ENCODE measurements at places on chromosomes 12 and 14.

- no peak for DNase-seq
Measured at GRCh38 chr12:6541371-6542165, 7.3 kb downstream of the GAPDH start.

- DNase-seq: no peak
Measured at GRCh38 chr14:67510836-67511235, 22.3 kb upstream of the PLEKHH1 start.

- no peak for DNase-seq
Measured at GRCh38 chr14:38038986-38039385, 168.7 kb upstream of the SSTR1 start.

GRCh38 chr12:76192416-76192815 lies 107.9 kb upstream of the NAP1L1 start:
- no peak for DNase-seq

- DNase-seq: no peak
Measured at GRCh38 chr12:103205906-103206305, 248.4 kb downstream of the ASCL1 start.

GRCh38 chr12:104547235-104547634 lies 90.5 kb downstream of the CHST11 start:
- DNase-seq: no peak

- DNase-seq: no peak
Measured at GRCh38 chr12:103677341-103677740, 90.3 kb downstream of the STAB2 start.

DNA sequence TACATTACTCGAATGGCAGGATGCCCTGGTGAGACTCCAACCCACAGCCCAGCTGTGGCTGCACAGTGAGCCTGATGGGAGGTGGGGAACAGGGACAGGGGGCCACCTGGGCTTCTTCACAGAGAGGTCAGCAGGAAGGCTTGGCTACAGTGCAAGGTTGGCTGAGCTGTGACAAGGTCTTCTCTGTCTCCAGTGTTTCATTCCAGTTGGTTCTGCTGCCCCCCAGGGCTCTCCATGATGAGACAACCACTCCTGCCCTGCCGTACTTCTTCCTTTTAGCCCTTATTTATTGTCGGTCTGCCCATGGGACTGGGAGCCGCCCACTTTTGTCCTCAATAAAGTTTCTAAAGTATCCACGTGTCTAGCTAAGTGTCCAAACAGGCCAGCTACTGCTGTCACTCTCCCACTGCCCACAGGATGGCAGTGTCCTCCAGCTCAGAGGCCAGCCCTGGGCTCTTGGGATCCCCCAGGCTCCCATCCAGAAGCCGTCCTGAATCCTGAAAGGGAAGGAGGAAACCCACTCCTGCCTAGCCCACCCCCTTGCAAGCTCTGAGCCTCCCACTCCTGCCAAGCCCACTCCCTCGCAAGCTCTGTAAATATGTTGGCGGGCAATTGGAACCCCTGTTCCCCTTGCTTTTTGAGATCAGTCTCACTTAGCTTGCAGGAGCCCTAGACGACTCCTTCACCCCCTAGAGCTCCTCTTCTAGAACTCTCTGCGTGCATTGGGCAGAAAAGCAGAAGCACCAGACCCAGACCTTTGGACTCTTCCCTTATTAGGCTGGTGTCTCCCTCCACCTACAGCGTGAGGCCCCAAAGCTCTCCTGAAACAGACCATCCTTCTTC lies 5.4 kb downstream of the C1QL4 start:
- no peak for DNase-seq

GRCh38 chr12:88496891-88497371 lies 83.3 kb downstream of the KITLG start:
- DNase-seq: no peak

DNA sequence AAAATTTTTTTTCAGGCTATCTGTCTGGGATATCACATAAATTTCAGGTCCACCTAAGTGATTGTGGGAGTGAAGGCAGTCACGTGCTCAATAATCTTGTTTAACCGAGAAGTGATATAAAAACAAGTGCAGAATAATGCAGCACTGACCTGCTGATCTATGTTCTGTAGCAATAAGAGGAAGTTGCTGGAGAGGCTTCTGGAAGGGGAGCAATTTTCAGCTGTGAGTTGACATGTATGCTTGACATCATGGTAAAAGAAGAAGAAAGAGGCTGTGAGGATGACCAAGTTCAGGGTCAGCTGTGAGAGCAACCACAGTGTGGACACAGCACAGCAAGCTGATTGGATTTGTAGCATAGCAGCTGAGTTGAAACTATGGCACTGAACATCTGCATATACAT lies 172.0 kb upstream of the PELI2 start:
- no peak for DNase-seq

- no peak for DNase-seq
Measured at GRCh38 chr12:89514751-89515150, 9.8 kb downstream of the GALNT4 start.

DNA sequence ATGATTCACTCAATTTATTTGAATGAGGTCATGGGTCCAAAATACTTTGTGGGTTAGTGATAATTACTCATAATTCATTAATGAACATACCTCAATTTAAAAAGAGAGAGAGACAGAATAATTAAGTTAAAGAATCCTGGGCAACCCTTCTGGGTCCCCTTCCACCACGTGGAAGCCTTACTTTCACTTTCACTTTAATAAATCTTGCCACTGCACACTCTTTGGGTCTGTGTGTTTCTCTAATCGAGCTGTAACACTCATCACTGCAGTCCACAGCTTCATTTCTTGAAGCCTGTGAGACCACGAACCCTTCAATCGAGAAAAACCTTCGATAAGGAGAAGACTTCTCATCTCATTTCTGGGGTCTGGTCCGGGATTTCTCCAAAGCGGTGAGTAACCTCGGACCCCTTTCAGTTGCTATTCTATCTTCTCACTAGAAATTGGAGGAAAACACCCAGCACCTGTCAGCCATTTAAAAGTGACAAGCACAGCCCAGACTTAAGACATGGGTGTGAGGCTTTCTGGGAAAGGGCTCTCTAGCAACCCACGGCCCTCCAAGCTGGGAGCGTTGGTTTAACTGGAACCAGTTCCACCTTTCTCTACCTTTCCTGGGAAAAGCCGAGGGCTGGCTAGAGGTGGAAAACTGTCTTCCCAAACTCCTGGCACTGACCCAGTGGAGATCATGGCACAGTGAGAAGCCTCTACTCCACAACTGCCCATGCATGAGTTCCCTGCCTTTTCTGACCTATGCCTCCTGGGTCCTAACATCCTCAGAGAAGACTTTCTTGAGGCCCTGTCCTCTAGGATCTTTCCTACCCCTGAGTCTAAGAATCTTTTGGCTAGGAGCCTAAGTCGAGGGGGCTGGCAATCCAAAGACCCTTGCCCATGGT lies 148.8 kb upstream of the ATF7IP start:
- no peak for DNase-seq

GRCh38 chr12:122951979-122952892 lies 14.0 kb downstream of the ABCB9 start:
- no peak for DNase-seq

DNA sequence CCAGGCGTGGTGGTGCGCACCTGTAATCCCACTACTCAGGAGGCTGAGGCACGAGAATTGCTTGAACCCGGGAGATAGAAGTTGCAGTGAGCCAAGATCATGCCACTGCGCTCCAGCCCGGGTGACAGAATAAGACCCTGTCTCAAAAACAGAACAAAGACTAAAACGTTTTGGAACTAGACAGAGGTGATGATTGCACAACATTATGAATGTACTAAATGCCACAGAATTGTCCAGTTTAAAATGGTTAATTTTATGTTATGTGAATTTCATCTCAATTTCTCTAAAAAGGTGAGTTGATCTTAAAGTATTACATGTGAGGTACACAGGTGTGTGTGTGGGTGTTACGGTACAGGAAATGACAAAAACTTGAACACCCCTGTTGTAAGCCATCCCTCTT lies 16.5 kb downstream of the P2RX4 start:
- DNase-seq: no peak

DNA sequence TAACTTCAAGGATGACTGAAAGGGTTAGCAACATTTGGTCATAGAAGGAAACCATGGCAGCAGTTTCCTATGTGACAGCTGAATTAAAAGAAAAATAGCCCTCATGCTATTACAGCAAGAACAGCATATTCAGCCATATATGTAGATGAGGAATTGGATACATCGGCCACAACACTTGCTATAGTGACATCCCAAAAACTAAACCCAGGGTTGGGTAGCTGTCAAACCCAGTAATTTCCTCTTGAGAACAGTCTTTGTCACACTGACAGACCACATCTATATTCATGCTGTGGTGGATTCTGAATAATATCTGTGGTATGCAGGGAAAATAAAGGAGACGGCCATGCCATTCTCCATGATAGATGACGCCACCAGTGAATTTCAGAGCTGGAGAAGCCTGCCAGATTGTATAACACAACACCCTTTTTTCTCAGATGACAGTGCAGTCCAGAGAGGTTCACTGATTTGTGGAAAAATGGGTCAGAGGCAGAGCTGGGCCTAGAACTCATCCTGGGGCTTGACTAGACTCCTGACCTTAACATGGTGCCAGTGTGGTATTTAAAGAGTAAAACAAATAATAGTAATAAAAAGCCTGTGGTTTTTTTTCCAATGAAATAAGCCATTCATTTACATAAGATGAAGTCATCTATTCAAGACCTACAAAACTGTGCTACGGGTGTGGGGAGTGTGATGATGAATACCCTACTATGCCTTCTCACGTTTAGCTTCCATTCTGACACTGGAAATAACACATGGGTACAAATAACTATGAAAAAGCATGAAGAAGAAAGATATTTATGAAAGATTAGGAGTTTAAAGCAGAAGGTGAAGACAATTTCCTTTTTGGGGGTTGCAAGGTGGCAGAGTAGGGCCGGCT lies 32.3 kb downstream of the EFCAB11 start:
- no peak for DNase-seq

- no peak for DNase-seq
Measured at GRCh38 chr12:96258104-96258961, 64.2 kb downstream of the ELK3 start.

DNA sequence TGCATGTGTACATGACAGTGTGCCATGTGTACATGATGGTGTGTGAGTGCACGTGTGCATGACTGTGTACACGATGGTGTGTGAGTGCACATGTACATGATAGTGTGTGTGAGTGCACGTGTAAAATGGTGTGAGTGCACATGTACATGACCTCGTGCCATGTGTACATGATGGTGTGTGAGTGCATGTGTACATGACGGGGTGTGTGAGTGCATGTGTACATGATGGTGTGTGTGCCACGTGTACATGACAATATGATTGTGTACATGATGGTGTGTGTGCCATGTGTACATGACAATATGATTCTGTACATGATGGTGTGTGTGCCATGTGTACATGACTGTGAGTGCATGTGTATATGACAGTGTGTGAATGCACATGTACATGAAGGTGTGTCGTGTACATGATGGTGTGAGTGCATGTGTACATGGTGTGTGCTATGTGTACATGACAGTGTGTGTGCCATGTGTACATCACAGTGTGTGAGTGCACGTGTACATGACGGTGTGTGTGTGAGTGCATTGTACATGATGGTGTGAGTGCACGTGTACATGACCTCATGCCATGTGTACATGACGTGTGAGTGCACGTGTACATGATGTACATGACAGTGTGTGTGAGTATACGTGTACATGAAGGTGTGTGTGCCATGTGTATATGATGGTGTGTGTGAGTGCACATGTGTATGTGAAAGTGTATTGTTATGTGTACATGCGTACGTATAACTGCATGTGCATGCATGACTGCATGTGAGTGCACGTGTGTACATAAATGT lies 46.3 kb downstream of the FBRSL1 start:
- no peak for DNase-seq

DNA sequence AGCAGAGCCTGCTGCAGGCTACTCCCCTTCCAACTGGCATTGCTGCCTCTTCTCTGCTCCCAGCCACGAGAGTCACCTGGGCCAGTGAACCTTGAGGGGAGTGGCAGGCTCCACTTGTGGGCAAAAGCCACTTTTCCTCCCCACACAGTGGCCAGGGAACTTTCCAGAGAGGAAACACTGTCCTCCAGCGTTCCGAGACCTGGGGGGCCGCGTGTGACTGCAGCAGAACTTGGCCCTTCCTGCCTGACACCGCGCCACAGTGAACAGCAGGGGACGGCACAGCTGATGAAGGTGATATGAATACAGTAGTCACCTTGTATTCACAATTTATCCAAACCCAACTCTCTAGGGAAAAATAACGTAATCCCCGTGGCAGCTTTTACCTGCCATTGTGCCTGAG lies 114.9 kb downstream of the PIWIL1 start:
- DNase-seq: no peak

- DNase-seq: no peak
Measured at GRCh38 chr14:63200035-63200740, 4.1 kb upstream of the RHOJ start.

- DNase-seq: no peak
Measured at GRCh38 chr14:24632761-24633160, 1.2 kb downstream of the GZMB start.

- no peak for DNase-seq
Measured at GRCh38 chr12:30525171-30525570, 170.5 kb downstream of the IPO8 start.

DNA sequence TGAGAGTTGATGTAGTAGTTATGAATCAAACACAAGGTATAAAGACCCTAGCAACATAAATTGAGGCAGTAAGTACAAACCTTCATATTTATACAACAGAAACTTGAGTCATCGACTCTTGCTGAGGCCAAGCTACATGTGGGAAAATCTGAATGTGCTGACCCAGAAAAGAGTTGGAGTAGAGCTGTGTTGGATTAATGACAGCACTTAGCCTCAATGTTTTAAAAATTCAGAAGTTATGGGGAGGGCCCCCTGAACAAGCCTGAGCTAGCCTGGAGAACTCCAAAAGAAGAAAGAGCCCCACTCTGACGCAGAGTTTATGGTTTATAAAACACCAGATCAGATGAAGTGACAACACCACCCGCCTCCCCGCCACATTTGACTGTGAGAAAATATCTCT lies 100.0 kb downstream of the DUSP6 start:
- DNase-seq: no peak

DNA sequence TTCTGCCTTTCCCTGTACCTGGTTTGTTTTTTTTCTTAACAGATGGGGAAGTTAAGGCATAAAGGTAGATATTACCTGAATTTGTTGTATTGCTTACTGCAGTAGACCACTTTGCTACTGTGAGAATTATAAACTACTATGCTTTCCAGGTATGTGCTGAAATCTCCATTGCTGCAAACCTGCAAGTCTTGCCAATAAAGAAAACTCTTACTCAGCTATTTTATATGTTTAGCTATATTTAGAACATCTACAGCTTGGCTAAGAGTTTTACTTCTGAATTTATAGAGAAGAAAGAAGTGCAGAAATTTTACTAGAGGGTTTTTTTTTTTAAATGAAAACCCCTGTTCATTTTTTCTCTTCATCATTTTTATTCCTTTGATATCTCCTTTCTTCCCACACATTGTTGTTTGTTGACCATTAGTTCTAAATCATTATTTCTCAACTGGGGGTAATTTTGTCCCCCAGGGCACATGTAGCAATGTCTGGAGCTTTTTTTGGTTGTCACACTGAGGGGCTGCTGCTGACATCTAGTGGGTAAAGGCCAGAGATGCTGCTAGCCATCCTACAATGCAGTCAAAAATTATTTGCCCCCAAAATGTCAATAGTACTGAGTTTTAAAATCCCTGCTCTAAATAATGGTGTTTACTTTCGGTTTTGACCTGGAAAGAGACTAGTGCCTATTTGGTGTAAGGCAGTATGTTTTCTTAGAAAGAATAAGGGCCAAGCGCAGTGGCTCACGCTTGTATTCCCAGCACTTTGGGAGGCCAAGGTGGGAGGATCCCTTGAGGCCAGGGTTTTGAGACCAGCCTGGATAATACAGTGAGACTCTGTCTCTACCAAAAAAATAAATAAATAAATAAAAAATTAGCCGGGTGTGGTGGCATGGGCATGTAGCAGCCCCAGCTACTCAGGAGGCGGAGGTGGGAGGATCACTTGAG lies 48.6 kb downstream of the PCNX1 start:
- no peak for DNase-seq
